CD14-positive monocyte (primary cell): ENCODE measurements at places on chromosomes 7 and 10.

DNA sequence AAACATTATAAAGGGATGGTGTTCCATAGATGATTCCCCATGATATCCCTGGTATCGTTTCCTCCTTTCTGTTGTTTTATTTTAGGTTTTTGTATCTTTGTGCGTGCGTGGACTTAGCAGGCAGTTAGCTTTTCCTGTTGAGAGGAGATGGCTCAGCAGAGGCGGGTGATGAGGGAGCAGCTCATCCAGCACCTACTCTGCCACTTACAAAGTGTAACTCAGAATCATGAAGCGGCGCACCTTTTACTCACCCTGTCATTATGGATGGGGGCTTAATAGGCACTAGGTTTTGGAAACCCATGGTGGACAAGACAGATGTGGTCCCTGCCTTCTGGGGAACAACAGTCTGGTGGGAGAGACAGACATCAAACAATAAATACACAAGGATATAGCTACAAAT lies 17.1 kb downstream of the FAM241B start:
- DNase-seq, result no peak

DNA sequence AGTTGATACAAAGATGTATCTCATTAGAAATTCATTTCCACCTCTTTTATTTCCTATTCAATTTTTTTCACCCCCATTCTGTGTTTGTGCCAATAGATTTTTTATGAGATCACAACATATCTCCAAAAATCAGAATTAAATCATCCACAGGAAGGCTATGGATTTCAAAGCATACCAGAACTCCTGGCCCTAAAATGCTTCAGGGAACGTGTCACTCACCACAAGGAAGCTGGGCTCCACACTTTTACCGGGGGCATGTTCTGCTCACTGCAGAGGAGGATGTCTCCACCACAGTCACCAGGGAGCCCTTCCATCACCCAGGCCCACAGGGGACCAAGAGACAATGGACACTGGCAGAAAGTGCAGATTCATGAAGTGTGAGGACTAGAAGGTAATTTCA lies 456.8 kb downstream of the KCNMA1 start:
- DNase-seq, result no peak

- no peak for DNase-seq
Measured at GRCh38 chr10:62588116-62588515, 213.9 kb downstream of the ZNF365 start.

DNA sequence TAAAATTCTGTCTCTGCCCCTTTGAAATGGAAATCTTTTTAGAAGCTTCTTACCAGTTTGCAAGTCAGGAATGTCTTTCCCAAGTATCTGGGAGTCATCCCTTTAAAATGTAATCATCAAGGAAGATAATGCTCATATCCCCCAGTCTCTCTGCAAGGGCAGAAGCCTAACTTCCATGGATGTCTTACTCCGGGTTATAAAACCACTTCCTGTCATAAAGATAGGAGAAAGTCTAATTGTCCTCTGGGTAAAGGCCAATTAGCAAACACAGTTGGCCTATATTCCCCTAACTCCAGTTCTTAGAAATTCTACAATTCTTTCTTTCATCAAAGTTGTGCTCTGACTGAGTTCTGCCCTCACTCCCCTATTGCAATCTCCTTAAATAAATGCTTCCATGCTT lies 1631.5 kb upstream of the LRRTM3 start:
- no peak for DNase-seq

DNA sequence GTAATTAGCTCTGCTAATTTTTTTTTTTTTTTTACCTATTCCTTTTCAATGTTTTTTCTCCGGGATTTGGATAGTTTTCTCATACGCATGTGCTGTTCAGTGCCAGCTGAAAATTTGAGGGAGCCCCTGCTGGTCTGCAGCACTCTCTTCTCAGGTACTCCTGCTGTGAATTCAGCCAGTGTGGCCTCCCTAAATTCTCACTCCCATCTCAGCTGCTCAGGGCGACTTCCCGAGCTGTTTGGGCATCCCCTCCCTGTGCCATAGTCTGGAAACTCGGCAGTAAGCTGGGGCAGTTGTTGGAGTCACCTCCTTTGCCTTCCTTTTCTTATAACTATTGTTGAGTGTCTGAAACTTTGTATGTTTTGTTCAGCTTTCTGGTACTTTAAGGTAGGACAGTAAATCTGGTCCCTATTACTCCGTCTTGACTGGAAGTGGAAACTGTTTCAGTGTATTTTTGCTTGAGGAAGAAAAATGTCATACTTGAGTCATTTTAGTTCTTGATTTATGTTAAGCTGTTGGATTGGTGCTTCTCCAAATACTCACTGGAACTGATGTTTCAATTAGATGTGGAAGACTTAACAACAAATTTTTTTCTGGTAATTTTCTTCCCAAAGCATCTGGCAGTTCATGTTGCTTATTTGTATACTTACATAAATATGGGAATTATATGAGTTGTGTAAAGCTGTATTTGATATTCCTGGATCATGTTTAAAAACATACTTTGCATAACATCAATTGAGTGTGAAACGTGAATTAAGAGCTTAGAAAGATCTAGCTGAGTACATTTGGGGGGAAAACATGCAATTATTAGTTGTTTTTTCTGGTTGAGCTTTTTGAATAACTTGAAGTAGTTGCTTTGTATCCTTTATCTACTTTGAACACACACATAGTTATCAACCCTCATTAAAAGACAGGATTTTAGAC lies 33.7 kb downstream of the MINPP1 start:
- DNase-seq, result no peak

DNA sequence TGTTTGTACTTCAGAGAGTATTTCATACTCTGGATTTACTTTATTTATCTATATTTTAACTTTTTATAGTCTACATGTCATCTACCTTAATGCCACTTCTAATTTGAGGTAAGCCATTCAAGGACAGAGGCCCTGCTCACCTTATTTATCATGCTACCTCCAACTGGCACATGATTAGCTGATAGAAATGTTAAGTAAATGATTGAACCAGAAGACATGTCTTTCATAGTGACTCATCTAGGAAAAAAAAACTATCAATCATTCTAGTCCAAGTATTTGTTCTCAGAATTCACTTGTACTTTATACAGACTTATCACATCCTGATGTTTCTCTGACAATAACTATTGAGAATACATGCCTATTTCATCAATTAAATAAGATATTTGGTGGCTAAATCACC lies 856.3 kb downstream of the XPNPEP1 start:
- DNase-seq, result no peak

DNA sequence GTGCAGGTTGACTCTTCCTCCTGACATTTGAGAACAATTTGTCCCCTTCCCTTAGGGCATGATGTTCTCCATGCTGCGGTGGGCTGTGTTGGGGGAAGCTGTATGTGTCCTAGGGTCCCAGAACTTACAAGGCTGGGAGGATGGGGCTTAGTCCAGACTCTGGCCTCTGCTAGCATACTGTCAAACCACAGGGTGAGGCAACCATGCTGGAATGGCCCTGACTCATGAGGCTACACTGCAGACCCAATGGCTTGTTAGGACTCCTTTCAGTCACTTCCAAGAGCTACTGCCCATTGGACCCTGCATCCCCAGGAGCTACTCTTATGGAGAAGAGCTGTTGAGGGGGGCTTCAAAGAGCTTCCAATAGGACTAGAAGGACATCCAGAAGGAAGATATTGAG lies 20.1 kb upstream of the FAM170B start:
- DNase-seq, result no peak

DNA sequence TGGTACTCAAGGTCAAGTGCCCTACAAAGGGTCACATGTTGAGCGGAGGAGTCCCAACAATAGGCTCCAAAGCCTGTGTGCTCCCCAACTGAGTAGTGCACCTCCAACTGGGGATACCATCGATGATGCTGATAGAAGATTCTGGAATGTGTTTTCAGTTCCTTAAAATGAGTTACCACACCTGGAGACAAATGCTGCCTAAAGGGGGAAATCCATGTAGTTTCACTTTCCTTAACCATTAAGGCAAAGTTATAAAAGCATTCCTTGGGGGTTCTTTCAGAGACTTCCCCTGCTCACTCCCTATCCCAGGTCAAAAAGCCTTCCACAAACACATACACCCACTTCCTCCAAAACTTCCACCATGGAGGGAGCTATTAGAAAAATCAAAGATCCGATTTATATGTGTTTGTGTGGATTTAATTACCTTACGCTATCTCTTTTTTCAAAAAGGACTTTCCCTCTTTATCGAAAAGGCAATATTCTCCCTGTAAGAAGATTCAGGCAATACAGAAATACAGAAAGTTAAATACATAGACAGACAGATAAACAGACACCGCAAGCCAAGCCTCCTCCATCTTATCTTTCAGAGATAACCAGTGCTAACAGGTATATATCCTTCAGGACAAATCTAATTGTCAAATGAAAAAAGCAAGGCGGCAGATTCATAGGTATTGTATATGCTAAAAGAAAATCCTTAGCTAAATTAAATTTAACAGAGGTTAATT lies 135.9 kb upstream of the ASAH2 start:
- no peak for DNase-seq

DNA sequence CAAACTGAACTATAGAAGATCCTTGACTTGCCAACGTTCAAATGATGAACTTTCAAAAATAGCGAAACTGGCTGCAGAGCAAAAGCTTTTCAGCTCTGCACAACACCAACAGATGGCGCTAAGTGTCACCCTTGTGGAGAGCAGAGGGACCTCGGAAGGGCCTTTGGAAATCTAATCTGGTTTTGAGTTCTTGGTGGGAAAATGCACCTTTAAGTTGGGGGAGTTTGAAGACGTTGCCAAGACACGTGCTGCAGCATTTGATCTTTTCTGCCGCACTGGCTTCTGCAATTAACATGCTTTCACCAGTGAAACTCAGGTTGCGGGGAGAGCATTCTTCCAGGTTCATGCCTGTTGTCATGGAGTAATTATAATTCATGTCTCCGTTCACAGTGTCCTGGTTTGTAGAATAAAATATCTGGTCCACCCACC lies 26.3 kb upstream of the WDR11 start:
- peak; percentile 39 for DNase-seq

- no peak for DNase-seq
Measured at GRCh38 chr7:121890833-121891232, 17.9 kb downstream of the PTPRZ1 start.

DNA sequence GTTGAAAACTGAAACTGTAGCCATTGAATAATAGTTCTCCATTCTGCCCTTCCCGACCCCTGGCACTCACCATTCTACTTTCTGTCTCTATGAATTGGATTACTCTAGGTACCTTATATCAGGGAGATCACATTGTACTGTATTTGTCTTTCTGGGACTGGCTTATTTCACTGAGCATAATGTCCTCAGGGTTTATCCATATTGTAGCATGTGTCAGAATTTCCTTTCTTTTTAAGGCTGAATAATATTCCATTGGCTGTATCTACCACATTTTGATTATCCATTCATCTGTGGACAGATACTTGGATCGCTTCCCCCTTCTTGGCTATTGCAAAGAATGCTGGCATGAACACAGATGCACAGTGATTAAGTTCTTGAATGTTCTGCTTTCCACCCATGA lies 107.4 kb downstream of the CDH23 start:
- DNase-seq, result no peak

DNA sequence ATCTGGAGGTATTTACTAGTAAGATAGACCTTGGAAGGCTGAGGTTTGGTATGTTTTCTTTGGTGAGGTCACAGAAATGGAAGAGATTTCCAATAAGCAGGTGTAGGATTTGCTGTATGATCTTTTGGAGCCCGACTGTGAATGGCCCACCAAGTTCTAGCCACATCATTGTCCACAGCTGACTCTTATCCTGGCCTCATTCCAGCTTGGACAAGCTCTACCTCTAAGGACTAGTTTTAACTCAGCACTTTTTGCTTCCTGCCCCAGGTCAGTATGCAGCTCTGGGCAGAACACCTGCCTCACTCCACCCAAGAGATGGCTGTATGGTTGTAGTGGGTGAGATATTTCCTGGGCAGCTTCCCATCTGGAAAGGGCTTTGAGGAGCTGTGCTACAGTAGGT lies 6.1 kb upstream of the CPA4 start:
- DNase-seq, result no peak

- no peak for DNase-seq
Measured at GRCh38 chr10:80598951-80599350, 61.2 kb downstream of the SH2D4B start.

- DNase-seq, result no peak
Measured at GRCh38 chr10:50580262-50580891, 43.4 kb downstream of the SGMS1 start.

DNA sequence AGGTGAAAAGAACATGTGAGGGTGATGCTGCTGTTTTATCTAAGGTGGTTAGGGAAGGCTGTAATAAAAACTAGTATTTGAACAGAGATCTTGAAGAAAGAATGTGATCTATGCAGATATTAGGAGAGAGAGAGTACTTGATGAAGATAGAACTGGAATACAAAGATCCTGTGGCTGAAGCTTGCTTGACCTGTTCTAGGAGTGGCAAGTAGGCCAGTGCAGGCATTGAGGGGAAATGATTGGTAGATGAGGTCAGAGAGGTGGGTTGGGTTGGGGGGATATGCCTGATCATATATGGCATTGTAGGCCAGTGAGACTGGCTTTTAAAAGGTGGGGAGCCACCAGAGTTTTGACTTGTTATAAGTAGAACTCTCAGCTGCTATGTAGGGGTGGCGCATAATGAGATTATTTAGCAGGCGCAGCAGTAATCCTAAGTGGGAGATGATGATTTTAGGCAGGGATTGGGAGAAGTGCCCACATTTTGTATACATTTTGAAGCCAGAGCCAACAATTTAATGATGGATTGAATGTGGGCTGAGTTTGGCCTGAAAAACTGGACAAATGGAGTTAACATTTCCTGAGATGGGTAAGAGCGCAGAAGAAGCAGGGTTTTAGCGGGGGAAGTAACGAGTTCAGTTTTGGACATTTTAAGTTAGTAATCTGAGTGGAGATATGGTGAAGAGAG lies 8.2 kb downstream of the CCSER2 start:
- DNase-seq, result no peak

- DNase-seq, result no peak
Measured at GRCh38 chr7:23586159-23586558, 11.0 kb upstream of the CCDC126 start.

DNA sequence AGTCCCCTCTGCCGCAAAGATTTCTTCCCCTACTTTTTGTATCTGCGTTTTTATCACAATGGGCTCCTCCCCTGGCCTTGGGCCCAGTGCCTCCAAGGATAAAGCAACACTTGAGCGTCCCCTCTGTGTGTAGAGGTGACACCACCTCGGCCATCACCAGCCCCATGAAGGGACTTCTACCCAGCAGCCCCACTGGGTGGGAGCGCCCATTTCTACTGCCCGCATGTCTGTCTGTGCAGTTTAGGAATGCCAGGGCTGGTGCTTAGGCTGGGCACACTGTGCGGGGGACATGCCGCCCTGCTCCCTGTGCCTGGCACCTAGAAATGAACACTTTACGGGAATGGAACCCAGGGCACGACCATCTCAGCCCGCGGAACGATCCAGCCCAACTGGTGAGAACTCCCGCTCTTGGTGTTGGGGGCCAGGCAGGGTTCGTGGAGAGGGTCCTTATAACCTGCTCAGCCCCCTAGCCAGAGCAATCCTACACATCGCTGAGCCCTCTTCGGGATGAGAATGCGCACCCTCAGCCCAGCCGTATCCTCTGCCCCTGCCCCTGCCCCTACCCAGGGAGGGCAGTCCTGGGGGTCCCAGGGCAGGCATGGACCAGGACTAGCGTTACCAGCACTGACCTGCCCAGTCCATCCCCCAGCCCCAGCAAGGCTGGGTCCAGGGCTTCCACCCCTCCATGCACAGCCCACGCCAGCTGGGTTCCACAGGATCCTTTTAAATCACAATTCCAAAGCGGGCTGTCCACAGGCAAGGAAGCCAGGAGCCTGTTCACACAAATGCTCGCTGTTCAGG lies 12.8 kb downstream of the CRYGN start:
- DNase-seq, result no peak

- peak; percentile 14 for DNase-seq
Measured at GRCh38 chr10:110610308-110610774, 33.8 kb upstream of the RBM20 start.

GRCh38 chr10:500876-501275 lies 188.6 kb downstream of the DIP2C start:
- DNase-seq, result no peak
